ENCODE measurements at places on chromosomes 1 and 21. TPM values are rescaled to one million over a fixed set of nuclear protein-coding genes. Genes with fewer than 3 reads are reported as not detected.

KTI12 gene
- 11.5 TPM for total RNA-seq

TTC34 gene
- 1.5 TPM for total RNA-seq

GRCh38 chr1:177864538-177865305 lies 105.1 kb downstream of the SEC16B start:
- no peak overlapping the region for H3K27ac ChIP-seq
- no peak overlapping the region for H3K4me3 ChIP-seq
- H3K27me3 ChIP-seq, result no peaks in the 10 kb centered on the region
- no peaks in the 10 kb centered on the region for H3K4me1 ChIP-seq

DNA sequence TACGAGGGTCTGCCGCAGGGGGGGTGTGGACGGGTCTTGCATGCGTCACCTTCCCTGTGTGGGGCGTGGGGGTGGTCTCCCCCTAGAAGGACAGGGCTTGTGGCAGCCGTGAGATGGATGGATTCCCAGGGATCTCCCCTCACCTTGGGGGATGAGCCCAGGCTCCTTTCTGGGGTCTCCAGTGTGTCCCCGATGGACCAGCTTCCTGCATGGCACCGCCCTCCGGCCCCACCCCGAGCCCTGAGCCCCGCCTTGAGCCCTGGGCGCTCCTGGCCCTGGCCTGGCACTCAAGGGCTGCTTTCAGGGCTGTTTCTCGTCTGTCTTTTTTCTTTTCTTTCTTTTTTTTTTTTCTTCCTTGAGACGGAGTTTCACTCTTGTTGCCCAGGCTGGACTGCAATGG lies 59.5 kb downstream of the SKI start:
- no peak overlapping the region for H3K4me3 ChIP-seq
- H3K27ac ChIP-seq, result no peak overlapping the region
- peaks cover 15% of the 10 kb centered on the region for H3K36me3 ChIP-seq
- H3K4me1 ChIP-seq, result peaks cover 56% of the 10 kb centered on the region
- no peak for DNase-seq

GRCh38 chr1:170134521-170134920 lies 11.2 kb upstream of the NTMT2 start:
- H3K27me3 ChIP-seq, result peaks cover 10% of the 10 kb centered on the region
- H3K4me3 ChIP-seq, result no peak overlapping the region
- no peaks in the 10 kb centered on the region for H3K36me3 ChIP-seq
- no peaks in the 10 kb centered on the region for H3K4me1 ChIP-seq
- DNase-seq, result no peak
- H3K27ac ChIP-seq, result no peak overlapping the region

DNA sequence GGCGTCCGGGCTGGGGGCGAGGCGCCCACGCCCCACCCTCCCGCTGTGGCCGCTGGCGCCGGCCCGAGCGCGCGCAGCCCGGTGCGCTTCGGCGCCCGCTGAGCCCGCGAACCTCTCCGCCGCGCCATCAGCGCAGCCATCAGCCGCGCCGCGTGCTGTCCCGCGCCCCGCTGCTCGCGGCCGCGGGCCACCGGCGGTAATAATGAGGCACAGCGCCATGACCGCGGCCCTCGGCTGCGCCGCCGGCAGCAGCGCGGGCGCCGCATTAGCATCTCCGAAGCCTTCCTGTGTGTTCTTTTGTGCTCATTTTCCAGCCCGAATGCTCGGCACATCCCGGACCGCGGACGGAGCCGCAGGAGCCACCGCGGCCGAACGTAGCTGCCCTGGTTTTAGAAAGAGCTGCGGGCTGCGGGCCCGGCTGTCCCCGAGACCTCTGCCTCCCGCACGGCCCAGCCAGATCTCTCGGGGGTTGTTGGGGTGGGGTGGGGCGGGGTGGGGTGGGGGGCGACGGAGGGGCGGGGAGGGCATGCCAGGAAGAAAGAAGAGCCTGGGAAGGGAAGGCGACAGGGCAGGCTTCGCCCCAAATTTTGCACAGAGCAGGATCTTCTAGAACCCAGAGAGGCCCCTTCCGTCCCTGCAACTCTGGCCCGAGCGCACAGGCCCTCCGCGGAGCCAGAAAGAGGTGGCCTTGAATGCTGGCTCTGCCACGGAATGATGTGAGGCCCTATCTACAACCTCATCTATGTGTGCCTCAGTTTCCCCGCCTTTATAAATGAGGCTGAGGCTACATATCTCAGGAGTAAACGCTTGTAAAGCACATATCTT lies 55.3 kb downstream of the RRAGC start:
- DNase-seq, result no peak
- H3K4me1 ChIP-seq, result peaks cover 4% of the 10 kb centered on the region
- H3K36me3 ChIP-seq, result no peaks in the 10 kb centered on the region
- no peak overlapping the region for H3K27ac ChIP-seq
- peaks cover 66% of the 10 kb centered on the region for H3K27me3 ChIP-seq
- peak overlapping the region; percentile 21 for H3K4me3 ChIP-seq

- H3K27ac ChIP-seq, result no peak overlapping the region
- peak; percentile 39 for DNase-seq
- no peaks in the 10 kb centered on the region for H3K27me3 ChIP-seq
- H3K4me1 ChIP-seq, result no peaks in the 10 kb centered on the region
- no peak overlapping the region for H3K4me3 ChIP-seq
Measured at GRCh38 chr1:176880955-176881595, 283.4 kb downstream of the ASTN1 start.

GRCh38 chr1:29793101-29793546 lies 556.8 kb downstream of the PTPRU start:
- no peaks in the 10 kb centered on the region for H3K4me1 ChIP-seq
- H3K27ac ChIP-seq, result no peak overlapping the region
- H3K4me3 ChIP-seq, result no peak overlapping the region

DNA sequence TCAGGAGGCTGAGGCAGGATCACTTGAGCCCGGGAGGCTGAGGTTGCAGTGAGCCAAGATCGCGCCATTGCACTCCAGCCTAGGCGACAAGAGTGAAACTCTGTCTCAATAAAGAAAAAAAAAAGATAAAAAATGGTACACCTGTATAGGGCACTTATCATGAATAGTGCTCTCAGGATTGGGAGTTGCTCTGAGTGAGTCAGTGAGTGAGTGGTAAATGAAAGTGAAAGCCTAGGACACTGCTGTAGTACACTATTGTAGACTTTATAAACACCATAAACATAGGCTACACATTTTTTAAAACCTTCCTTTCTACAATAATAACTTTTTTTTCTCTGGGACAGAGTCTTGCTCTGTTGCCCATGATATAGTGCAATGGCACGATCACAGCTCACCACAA lies 16.8 kb downstream of the PHTF1 start:
- H3K27ac ChIP-seq, result peak overlapping the region; percentile 45
- DNase-seq, result no peak
- peaks cover 46% of the 10 kb centered on the region for H3K36me3 ChIP-seq
- no peaks in the 10 kb centered on the region for H3K27me3 ChIP-seq
- no peak overlapping the region for H3K4me3 ChIP-seq

Measured in activated CD4-positive, alpha-beta memory T cell treated with anti-CD3 and anti-CD28 coated beads, Interleukin-2, amount 10 ng/mL, durations not matched to agents 7 days and 5 days (primary cell).